ENCODE measurements at places on chromosomes 5 and 9. TPM values are rescaled to one million over a fixed set of nuclear protein-coding genes. Genes with fewer than 3 reads are reported as not detected.

Gene GLRA1
- total RNA-seq, result not detected

DNA sequence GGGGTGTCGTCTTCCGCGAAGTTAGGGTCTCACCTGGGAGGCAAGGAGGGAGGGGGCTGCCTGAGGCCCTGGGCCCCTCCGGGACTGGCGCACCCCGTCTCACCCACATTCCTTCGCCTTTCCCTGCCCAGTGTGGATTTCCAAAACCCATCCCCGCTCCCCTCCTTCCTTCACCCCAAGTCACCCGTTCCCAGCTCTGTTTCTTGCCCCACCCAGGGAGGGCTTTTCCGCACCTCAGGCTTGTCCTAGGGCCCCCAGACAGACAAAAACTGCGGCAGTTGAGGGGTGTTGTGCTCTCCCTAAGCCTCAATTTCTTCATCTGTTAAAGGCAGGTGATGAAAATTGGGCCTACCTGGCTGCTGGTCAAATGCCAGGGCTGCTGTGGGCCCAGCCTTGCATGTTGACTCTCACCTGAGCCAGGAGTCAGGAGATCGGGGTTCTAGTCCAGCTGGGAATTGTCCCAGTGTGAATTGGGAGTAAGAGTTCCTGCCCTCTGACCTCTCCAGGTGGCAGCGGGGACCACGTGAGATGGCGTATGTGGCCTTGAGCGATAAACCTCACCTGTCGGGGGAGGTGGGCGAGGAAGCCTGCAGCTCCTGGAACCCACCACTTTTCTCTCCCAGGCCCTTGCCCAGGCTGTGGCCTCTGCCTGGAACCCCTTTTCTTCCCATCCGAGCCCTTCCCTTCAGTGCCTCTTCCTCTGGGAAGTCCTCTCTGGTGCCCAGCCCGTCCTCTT lies 143.4 kb upstream of the IER5L start:
- peak overlapping the region; percentile 35 for H3K4me3 ChIP-seq
- peaks cover 16% of the 10 kb centered on the region for H3K4me1 ChIP-seq
- no peaks in the 10 kb centered on the region for H3K27me3 ChIP-seq
- H3K27ac ChIP-seq, result peak overlapping the region; percentile 95
- DNase-seq, result peak; percentile 44
- no peaks in the 10 kb centered on the region for H3K36me3 ChIP-seq

- H3K36me3 ChIP-seq, result no peaks in the 10 kb centered on the region
- H3K27ac ChIP-seq, result no peak overlapping the region
- H3K4me1 ChIP-seq, result no peaks in the 10 kb centered on the region
- no peaks in the 10 kb centered on the region for H3K27me3 ChIP-seq
Measured at GRCh38 chr9:27861887-27862286, 288.6 kb upstream of the C9orf72 start.

DNA sequence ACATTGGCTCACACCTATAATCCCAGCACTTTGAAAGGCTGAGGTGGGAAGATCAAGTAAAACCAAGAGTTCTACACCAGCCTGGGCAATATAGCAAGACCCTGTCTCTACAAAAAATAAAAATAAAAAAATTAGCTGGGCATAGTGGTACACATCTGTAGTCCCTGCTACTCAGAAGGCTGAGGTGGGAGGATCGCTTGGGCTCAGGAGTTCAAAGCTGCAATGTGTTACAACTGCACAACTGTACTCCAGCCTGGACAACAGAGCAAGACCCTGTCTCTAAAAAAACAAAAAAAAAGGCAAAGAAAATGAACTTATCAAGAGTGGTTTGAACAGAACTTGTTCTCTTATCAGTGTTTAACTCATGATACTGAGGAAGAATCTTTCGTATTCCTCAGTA lies 29.3 kb downstream of the AP3B1 start:
- H3K27me3 ChIP-seq, result no peaks in the 10 kb centered on the region
- no peak overlapping the region for H3K4me3 ChIP-seq
- no peak for DNase-seq
- no peaks in the 10 kb centered on the region for H3K36me3 ChIP-seq
- no peak overlapping the region for H3K27ac ChIP-seq

DNA sequence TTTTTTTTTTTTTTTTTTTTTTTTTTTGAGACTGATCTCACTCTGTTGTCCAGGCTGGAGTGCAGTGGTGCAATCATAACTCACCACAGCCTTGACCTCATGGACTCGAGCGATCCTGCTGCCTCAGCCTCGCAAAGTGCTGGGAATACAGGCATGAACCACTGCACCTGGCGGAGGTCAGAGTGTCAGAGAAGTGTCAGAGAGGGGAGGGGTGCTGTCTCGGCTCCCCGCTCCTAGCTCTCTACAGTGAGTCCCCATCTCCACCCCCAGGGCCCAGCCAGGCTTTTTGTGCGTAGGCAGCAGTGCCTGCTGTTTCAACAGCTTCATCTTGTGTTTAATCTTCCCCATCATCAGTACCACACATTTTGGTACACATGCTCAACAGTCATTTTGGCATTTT lies 38.3 kb downstream of the SAR1B start:
- DNase-seq, result no peak
- H3K4me1 ChIP-seq, result no peaks in the 10 kb centered on the region
- no peaks in the 10 kb centered on the region for H3K36me3 ChIP-seq
- H3K4me3 ChIP-seq, result no peak overlapping the region

GRCh38 chr5:65479527-65479926 lies 2.2 kb downstream of the ADAMTS6 start:
- no peak for DNase-seq
- peak overlapping the region; percentile 99 for H3K27ac ChIP-seq
- H3K4me3 ChIP-seq, result no peak overlapping the region
- no peaks in the 10 kb centered on the region for H3K4me1 ChIP-seq
- H3K27me3 ChIP-seq, result no peaks in the 10 kb centered on the region

GRCh38 chr5:79932510-79933504 lies 58.3 kb downstream of the MTX3 start:
- DNase-seq, result no peak
- no peaks in the 10 kb centered on the region for H3K27me3 ChIP-seq
- no peak overlapping the region for H3K27ac ChIP-seq

DNA sequence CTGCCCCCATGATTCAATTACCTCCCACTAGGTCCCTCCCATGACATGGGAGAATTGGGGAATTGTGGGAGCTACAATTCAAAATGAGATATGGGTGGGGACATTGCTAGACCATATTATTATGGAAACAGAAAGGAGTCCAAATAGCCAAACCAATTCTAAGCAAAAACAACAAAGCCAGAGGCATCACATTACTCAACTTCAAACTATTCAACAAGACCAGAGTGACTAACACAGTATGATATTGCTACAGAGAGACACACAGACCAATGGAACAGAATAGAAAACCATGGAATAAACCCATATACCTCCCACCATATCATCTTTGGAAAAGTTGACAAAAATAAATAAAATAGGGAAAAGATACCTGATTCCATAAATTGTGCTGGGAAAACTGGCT lies 710.5 kb upstream of the CDH9 start:
- H3K36me3 ChIP-seq, result no peaks in the 10 kb centered on the region
- H3K27ac ChIP-seq, result no peak overlapping the region
- H3K4me3 ChIP-seq, result no peak overlapping the region
- H3K4me1 ChIP-seq, result no peaks in the 10 kb centered on the region

DNA sequence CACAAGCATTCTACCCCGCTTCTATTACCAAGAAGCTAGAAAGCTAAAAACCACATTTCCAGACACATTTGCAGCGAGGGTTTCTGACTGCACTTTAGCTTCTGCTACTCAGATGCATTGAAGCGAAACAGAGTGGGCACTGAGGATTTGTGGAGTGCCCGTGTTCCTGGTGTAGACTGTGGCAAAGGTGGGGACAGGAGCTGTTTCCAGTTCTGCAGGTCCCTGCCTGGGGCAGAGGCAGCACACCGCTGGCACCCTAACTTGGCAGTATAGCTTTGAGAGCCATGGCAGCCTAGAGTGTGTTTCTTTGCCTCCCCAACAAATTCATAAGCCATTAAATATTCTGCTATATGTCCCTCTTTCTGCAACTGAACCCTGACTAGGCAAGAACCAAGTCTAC lies 108.6 kb upstream of the SPOCK1 start:
- DNase-seq, result no peak
- H3K4me3 ChIP-seq, result no peak overlapping the region
- no peaks in the 10 kb centered on the region for H3K36me3 ChIP-seq

- no peak overlapping the region for H3K27ac ChIP-seq
- H3K4me3 ChIP-seq, result no peak overlapping the region
- no peaks in the 10 kb centered on the region for H3K4me1 ChIP-seq
- H3K36me3 ChIP-seq, result no peaks in the 10 kb centered on the region
- no peak for DNase-seq
Measured at GRCh38 chr9:27591672-27592071, 18.4 kb upstream of the C9orf72 start.

Measured in uterus (tissue), 4 donors.